ENCODE measurements at places on chromosomes 6 and 20. TPM values are rescaled to one million over a fixed set of nuclear protein-coding genes. Genes with fewer than 3 reads are reported as not detected.
A peak's percentile ranks its signal among the peaks of the same experiment; 100 is the strongest.

DNA sequence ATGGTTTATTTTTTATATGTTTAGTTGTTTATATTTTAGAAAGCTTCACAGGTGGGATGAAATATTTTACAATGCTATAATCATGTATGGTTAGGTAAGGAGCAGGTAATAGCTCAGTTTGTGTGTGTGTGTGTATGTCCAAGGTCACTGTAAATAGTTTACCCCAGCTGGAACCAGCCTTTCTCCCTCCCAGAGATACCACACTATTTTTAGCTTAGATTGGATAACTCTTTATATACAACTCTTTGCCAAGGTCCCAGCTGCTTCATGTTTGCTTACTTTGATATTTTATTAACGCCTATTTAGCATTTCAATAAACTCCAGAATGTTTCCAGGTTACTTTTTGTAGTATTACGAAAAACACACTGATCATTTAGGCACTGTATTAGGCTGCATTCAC is 1.8 kb upstream of the PEX7 start:
- no peak overlapping the region for H3K27ac ChIP-seq
- no peaks in the 10 kb centered on the region for H3K36me3 ChIP-seq
- H3K4me1 ChIP-seq, result peaks cover 13% of the 10 kb centered on the region
- no peak for DNase-seq
- peaks cover 8% of the 10 kb centered on the region for H3K27me3 ChIP-seq

- peaks cover 4% of the 10 kb centered on the region for H3K36me3 ChIP-seq
- H3K4me1 ChIP-seq, result peaks cover 36% of the 10 kb centered on the region
- peak overlapping the region; percentile 36 for H3K27ac ChIP-seq
- H3K4me3 ChIP-seq, result peak overlapping the region; percentile 59
- H3K27me3 ChIP-seq, result no peaks in the 10 kb centered on the region
These were observed 59.1 kb upstream of the PTPN1 start for GRCh38 chr20:50450881-50451752.

Gene TRPC4AP
- 79.9 TPM for total RNA-seq

Gene PARD6B
- total RNA-seq, result 0.59 TPM
